ENCODE measurements at places on chromosomes 6 and 20.

DNA sequence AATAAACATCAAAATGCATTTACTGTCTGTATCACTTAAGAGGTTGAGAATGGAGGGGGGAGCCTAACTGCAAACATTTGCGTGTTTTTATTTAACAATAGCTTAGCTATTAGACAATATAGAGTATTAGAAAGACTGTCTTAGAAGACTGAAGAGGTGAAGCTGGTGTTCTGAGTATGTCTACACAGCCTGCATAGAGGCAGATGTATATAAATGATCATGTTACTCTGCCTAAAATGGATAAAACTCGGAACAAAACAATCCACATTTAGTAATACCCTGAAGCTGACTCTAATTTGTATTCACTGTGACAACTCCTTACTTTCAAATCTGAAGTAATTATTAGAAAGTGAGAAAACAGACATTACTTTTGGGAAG is 181.9 kb downstream of the GMPR start:
- DNase-seq = no peak

DNA sequence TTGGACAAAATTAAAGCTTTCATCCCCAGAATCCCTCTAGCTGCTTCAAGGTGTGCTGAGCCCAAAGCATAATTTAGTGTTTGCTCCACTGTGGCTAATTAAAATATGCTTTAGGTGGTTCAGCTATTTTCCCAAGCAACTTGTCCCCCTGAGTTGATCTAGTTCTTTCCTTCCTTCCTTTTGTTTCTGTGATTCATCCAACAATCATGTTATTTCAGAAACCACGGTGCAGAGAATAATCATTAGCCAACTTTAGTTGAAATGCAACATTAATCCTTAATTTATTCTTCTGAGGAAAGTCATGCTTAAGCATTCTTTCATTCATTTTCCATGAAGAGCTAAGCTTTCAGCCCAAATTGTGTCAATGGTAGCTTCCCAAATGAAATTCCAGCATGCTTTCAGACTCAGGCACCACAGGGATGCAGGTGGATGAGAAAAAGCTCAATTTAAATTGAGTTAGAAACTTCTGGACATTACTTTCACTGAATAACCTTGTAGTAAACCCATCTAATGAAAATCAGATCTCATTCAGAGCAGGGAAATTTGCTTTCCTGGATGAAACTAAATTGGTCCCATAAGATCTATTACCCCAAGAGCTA is 209.0 kb upstream of the NT5E start:
- no peak for DNase-seq

- no peak for DNase-seq
Measured at GRCh38 chr6:43219814-43220213, 9.5 kb downstream of the DNPH1 start.

DNA sequence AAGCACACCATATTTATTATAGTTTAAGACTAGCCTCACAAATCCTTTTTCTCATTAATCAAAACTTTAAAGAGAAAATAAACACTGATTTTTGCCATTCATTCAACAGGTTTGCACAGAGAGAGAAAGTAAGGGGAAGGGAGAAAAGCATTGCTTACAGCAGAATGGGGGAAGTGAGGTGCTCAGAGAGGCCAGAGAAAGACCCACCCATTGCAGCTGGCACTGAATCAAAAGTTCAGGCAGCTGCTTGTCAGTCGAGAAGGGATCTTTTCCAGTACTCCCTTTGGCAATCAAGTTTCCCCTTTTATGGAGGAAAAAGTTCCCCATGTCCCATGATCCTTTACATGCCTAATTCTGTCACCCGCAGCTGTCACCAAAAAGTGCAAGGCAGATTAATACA is 8.0 kb upstream of the CRISP2 start:
- no peak for DNase-seq

DNA sequence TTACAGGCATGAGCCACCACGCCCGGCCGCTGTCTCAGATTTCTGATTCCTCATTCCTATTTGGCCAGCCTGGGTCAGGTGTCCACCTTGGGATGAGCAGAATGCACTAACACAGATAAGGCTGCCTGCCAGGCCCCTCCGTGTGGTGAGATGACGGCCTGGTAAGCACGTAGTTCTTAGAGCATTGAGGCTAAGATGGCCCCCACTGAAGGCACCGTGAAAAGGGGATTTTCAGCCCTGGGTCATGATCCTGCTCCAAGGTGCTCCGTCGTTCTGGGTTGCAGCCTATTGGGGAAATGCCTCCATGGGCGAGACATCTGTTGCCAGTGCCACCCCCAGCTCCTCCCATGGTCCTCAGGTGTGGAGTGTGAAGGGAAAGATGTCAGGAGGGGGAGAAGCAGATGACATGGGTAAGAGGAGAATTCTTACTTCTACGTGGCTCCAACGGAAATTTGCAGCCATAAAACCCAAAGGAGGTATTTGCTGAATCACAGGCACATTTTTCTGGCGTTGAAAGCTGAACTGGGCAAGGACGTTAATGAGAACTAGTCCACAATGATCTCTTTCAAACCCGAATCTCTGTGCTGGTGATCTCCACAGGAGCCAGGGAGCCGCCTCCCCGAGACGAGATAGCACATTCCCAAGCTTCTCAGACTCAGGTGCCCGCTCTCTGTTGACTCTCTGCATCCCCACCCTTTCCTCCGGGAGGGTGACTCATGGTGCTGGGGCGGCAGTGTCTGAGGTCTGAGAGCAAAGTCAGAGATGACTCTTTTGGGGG is 34.0 kb upstream of the BMP6 start:
- no peak for DNase-seq

GRCh38 chr20:43540673-43541060 is 18.2 kb upstream of the SGK2 start:
- no peak for DNase-seq

DNA sequence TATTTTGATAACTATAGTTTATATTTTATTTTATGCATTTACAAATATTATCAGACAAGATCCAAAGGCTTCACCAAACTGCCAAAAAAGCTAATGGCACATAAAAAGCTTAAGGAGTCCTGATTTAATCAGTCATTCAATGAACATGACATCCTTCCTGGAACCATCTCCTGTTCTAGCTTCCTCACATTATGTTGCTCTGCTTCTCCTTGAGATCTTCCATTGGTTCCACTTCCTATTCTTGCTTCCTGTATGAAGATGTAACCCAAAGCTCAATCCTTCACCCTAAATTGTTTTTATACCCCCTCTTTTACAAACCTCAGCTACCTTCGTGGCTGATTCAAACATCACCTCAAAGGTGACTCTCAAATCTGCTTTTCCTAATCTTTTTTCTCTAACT is 4.5 kb upstream of the BRD2 start:
- no peak for DNase-seq

DNA sequence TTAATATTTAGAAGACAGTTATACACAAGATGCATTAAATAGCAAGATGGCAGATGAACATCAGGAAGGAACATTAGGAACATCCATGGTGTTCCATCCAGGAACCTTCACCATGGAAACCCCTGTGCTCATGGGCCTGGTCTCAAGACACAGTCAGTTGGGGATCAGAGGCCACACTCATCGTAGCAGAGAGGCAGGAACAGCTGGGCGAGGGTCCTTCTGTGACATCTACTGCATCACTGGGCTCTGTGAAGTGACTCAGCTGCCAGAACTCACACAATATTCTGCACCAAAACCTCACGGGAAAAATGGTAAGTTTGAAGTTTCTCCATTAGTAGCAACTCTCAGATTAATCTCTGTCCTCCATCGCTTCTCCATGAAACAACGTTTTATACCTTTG is 356.6 kb downstream of the PREX1 start:
- no peak for DNase-seq

DNA sequence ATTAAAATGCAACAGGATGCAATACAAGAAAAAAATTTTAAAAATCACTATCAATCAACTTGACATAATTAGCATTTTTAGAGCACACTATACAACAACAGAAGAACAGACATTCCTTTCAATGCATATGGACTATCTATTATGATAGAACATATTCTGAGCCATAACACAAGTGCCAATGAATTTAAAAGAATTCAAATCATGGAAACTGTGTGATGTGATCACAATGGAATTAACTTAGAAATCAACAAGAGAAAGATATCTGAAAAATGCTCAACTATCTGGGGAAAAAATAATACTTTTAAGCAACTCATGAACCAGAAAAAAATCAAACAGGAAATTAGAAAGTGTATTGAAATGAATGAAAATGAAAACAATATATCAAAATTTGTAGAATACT is 106.3 kb downstream of the ADTRP start:
- no peak for DNase-seq

GRCh38 chr6:154535851-154536250 is 25.4 kb upstream of the CNKSR3 start:
- no peak for DNase-seq

GRCh38 chr6:137013738-137014602 is 30.8 kb downstream of the IL20RA start:
- no peak for DNase-seq

GRCh38 chr20:64194269-64194668 is 30.0 kb downstream of the MYT1 start:
- no peak for DNase-seq

DNA sequence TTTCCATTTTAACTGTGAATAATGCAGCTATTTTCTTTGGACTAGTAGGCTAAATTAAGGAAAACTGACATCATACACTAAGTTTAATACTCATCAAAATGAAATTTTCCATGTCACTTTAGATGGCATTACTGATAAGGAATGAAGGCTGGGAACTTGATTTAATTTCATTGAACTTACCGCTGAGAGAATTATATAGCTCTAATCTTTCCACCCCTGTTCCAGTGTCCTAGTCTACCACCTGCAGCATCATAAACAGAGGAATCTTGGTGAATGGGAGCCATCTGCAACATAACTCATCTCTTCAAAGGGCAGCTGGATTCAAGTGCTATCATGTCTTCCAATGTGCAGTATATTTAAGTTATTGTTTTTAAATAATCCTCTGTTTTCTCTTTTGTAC is 1395.2 kb downstream of the EPHA7 start:
- no peak for DNase-seq

GRCh38 chr20:59813126-59813947 is 120.1 kb downstream of the SYCP2 start:
- no peak for DNase-seq

DNA sequence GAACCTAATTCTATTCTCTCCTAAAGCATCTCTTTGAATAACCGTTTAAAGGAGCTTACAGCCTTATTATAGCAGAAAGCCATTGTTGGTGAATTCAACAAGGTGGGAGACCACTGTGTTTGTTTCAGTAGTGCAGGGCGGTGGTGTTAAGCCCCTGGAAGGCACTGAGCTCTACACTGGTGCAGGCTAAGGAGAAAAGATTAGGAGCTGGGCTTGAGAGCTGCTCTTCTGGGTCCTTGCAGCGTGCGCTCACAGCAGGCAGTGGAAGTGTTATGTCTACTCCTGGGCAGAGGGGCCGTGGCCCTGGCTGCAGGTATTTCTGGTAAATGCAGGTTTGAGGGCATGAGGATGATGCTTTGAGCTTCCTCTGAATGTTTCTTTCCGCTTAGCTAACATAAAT is 361.2 kb downstream of the RNF144B start:
- DNase-seq = no peak

DNA sequence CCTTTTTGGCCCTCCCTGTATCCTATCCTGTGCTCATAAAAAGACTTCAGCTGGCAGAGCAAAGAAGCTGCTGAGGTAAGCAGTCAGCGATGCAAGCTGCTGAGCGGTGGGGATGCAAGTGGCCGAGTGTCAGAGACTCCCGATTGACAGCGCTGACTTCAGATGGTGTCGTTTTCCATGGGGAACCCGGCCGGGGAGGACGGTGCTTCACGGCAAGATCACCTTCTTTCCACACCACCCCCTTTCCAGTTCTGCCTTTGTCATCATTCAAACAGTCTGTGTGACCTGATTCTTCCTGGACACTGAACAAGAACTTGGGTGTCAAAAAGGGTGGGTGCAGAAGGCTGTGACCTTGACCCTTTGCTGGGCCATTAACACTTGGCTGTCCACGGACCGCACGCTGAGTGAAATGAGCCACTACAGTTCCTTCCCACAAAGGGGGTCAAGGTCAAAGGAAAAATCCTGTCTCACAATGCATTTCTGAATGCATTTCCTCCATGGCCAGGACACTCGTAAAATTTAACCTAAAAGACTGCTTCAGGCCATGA is 52.9 kb upstream of the UNC93A start:
- DNase-seq = no peak

GRCh38 chr6:76856065-76856464 is 607.2 kb downstream of the HTR1B start:
- no peak for DNase-seq

DNA sequence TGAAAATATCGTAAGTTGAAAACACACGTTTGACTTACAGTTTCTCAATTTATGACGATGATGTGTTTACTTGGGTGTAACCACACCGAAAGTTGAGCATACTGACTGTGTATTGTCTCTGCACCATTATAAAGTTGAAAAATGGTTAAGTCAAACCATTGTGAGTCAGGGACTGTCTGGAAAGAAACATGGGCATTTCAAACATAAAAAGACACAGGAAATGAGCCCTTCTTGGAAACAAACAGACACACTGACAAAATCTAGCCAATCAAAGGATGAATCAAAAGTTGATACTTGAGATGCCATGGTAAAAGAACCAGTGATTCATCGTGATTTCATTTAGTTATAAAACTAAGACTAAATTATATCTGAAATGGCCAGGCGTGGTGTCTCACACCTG is 5.3 kb downstream of the POPDC3 start:
- DNase-seq = no peak

GRCh38 chr20:2946988-2947961 is 74.0 kb downstream of the PTPRA start:
- DNase-seq = peak; percentile 93

GRCh38 chr6:7042056-7042653 is 65.6 kb upstream of the RREB1 start:
- DNase-seq = no peak

DNA sequence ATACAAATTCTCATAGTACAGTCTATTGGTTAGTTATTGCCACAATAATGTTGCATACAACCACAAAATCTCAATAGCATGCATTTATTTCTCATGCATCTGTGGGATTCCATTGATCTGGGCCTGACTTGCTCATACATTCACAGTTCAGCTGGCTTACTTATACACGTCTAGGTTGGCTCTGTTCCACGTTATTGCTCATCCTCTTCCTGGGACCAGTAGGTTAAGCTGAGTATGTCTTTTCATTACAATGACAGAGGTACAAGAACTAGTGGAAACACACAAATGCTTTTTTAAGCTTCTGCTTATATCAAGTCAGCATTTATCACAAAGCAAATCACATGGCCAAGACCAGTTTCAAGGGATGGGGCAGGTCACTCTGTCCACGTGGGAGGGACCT is 485.3 kb upstream of the BTBD3 start:
- no peak for DNase-seq

DNA sequence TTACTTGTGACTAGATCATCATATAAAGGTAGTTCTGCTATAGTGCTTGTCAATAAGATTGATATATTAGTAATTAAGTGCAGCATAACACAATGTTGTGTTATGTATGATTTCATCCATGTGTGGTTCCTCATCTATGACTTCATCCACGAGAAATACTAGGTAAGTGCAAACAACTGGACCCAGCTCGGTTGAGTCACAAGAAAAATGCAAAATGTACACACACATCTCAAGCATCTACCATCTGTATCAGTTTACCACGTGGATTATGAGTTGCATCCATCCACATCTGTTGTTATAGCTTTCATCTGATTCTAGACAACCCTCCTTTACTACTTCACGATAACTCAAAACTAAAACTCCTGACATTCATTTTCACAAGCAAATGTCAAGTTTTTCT is 517.0 kb upstream of the CITED2 start:
- DNase-seq = no peak

- DNase-seq = no peak
Measured at GRCh38 chr20:50980071-50980681, 21.6 kb downstream of the MOCS3 start.
